Activated naive CD8-positive, alpha-beta T cell treated with anti-CD3 and anti-CD28 coated beads, Interleukin-2, amount 50 U/mL, for 24 hours (primary cell): ENCODE measurements at places on chromosomes 3 and 15.

DNA sequence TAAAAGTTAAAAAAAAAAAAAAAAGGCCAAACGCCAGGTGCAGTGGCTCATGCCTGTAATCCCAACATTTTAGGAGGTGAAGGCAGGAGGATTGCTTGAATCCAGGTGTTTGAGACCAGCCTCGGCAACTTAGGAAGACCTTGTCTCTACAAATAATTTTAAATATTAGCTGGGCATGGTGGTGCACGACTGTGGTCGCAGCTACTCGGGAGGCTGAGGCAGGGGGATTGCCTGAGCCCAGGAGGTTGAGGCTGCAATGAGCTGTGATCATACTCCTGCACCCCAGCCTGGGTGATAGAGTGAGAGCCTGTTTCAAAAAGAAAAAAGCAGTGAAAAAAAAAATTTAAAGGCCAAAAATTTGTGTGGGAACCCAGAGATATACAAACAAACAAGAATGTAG lies 2.7 kb upstream of the DLEC1 start:
- DNase-seq = no peak

DNA sequence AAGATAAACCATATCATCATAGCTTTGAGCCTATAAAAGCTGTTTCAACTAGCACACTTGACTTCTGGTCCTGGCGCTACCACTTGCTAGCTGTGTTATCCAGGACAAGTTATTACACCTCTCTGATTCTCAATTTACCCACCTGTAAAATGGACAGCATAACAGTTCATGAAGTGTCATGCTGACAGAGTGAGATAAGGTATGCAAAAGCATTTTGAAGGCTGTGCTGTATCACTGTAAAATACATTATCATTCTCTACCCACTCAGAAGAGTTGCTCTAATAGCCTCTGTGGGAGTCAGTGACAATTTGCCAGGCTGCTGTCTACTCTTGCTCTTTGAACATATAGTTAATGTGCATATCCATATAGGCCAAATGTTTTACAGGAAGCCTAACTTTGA lies 93.0 kb downstream of the SSR3 start:
- DNase-seq = no peak

GRCh38 chr15:101451846-101452245 lies 37.7 kb downstream of the PCSK6 start:
- no peak for DNase-seq

DNA sequence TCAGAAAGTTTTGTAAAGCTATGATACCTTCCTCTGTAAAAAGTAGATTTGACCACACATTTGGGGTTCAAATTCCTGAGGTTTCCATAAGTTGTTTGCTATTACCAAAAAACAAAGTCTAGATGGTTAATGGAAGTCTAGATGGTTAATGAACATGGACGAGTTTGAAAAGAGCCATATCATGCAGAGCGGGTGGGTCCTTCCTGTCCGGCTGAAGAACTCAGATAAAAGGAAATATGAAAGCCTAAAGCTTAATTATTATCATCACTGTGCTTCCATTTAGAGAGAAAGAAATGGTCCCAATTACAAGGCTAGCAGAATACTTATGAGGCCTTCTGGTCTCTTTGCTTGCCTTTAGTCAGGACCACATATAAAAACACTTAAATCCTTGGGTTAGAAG lies 132.1 kb upstream of the SATB1 start:
- DNase-seq = no peak

- no peak for DNase-seq
These were observed 1.4 kb downstream of the UACA start for GRCh38 chr15:70761931-70762468.

- no peak for DNase-seq
These were observed 464.3 kb upstream of the AGTR1 start for GRCh38 chr3:148233403-148233802.

DNA sequence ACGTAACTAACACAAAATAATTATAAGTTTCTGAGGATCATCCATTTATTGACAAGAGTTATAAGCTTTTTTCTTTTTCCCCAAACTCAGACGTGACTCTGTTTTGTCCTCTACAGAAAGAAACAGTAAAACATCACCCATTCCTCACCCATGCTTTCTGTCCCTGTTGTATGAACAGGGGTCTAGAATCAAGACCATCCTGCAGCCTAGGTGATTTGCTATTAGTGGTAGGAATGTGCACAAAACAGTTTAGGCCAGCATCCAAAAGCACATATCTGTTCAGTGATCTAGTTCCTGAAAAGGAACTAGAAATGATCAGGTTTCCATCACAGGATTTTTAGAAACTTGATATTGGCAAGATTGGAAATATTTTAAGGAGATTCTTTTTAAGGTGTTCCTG lies 527.6 kb downstream of the SOX2 start:
- no peak for DNase-seq

DNA sequence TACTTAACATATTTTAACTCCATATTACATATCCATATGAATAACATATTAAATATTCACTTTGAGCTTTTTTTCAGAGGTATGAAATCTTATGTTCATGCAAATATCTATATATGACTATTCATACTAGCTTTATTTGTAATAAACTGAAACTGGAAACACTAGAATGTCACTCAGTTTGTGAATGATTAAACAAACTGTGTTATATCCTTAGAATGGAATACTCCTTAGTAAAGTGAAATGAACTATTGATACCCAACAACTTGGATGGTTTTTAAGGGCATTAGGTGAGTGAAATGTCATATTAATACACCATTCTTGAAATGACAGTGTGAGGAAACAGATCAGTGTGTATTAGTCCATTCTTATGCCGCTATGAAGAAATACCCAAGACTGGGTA lies 45.4 kb downstream of the ARHGAP11B start:
- no peak for DNase-seq

- DNase-seq = no peak
These were observed 19.4 kb upstream of the ATP8B4 start for GRCh38 chr15:50138391-50138790.

- DNase-seq = no peak
These were observed 17.7 kb upstream of the EPHB1 start for GRCh38 chr3:134777341-134777740.

DNA sequence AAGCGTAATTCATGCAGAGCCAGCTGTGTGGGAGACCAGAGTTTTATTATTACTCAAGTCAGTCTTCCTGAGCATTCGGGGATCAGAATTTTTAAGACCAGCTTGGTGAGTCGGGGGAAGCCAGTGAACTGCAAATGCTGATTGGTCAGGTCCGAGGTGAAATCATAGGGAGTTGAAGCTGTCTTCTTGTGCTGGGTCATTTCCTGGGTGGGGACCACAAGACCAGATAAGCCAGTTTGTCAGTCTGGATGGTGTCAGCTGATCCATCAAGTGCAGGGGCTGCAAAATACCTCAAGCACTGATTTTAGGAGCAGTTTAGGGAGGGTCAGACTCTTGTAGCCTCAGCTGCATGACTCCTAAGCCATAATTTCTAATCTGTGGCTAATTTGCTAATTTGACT lies 228.1 kb upstream of the ATP10A start:
- DNase-seq = no peak

DNA sequence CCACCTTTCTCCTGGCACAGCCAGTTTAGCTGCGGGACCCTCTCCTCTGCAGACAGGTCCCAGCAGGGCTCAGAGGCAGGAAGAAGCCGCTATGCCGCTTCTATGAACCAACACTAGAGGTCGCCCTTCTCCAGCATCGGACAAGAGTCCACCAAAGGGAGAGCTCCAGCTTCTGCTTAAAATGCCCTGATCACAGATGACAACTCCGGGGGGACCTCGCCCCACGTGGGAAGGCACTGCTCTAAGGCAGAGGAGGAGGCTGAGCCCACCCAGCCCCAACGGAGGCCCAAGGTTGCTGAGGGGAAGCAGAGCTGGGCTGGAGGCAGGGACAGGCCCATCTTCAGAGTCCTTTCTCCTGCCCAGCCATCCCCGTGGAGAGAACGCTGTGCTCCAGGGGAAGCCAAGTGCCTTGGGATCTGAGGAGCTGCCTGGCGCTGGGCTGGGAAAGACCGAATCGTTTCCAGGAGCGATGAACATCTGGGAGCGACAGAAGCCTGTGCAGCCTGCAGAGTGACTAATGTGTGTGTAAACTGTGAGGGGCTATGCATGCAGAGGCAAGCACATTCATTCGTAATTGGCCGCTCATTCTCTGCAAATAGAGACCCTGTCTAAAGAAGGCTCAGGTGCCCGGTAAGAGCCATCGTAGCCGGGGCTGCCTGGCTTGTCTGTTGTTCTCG lies 43.5 kb upstream of the BDH1 start:
- peak; percentile 76 for DNase-seq

- peak; percentile 12 for DNase-seq
These were observed 19.4 kb upstream of the ADAMTS7 start for GRCh38 chr15:78830514-78831228.

GRCh38 chr3:177607589-177607988 lies 410.3 kb upstream of the TBL1XR1 start:
- no peak for DNase-seq

DNA sequence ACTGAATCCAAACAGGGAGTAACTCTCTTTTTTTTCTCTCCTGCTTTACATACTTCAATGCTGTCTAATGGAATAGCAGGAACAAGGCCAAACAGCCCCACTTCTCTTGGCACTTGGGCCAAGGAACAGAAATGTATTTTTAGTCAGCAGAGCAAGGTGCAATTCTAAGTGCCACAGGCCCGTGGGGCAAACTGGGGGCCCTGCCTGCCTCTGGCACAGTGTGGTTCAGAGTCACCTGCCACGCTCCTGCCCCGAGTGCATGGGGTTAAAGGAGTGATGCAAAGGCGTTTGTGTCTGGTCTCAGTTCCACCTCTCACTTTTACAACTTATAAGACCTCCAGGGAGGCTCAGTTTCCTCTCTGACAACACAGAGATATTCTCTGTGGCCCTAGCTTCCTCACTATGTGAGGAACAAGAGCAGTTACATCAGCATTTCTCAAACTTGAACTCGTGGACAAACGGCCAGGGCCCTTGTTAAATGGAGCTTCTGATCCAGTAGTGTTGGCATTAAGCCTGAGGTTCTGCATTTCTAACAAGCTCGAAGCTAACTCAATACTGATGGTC lies 51.3 kb downstream of the LRIG1 start:
- no peak for DNase-seq

GRCh38 chr3:189337673-189338091 lies 165.9 kb downstream of the TPRG1 start:
- DNase-seq = no peak

DNA sequence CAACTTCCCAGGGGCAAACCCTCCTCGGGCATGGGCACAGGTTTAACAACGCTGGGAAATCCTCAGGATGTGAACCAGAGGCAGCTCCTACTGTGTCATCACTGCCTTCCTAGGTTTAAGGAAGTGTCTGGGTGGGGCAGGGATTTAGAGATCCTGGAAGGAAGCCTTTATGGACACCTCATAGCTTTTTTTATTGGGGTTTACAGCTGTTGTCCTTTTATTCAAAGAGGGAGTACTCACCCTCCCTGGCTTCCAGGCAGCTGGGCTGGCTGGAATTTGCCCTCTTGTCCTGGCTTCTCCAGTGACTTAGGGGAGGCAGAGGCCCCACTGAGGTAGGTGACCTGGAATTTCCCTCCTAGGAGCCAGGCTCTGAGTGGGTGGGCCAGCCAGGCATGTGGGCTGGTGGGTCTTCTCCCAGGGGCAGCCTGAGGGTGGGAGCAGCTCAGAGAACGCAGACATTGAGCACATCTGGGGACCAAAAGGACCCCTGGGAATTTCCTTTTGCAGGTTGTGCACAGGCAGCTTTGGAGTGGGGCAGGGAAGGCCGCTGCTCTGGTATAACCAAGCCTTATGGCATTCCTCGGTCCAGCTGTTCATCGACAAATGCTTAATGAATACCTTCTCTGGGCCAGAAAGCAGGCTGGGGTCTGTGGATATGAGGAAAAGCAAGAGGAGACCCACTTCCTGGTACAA lies 13.5 kb upstream of the FAM3D start:
- no peak for DNase-seq

GRCh38 chr15:58260725-58261267 lies 122.6 kb downstream of the AQP9 start:
- DNase-seq = no peak

- no peak for DNase-seq
These were observed 66.5 kb upstream of the SKOR1 start for GRCh38 chr15:67758619-67759300.

- DNase-seq = peak; percentile 34
These were observed 1.1 kb downstream of the HES1 start for GRCh38 chr3:194137008-194137505.

DNA sequence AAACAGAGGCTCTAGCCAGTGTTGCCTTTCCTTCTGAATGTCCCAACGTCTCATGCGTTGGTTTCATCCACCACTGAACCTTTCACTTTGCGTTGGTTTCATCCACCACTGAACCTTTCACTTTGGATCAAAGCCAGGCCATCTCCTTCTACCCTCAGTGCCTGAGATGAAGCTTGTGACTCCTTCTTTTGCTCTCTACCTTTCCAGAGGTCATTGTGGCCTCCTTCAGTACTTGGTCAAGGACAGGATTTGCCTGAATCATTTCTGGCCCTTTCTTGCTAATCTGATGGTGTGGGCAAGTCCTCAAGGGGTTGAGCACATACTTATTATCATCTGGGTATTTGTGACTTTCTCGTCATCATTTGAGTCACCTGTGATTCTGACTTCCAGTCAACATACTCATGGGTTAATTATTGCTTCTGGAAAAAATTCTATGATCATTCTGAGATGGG lies 50.0 kb downstream of the SELENOT start:
- DNase-seq = no peak

GRCh38 chr15:77087213-77087612 lies 16.3 kb upstream of the TSPAN3 start:
- DNase-seq = no peak

- no peak for DNase-seq
These were observed 405.5 kb downstream of the SHQ1 start for GRCh38 chr3:72442759-72443158.

- no peak for DNase-seq
These were observed 84.3 kb downstream of the TTBK2 start for GRCh38 chr15:42836251-42836650.

DNA sequence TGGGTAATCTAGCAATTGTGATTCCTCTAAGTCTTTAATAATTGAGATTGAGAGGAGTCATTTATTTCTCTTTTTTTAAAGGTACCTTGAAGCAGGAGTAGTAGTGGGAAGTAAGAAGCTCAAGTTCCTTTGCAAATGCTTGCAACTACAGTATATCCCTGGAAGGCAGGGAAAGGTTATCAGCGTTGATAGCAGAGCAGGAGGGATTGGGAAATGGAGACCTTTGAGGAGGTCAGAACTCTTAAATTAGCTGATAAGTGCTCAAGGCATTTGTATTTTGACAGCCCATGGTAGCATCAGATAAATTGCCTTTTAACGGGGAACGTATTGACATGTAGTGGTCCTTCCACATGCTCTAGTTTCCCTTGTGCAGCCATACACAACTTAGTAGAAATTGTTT lies 47.7 kb downstream of the MEF2A start:
- no peak for DNase-seq

DNA sequence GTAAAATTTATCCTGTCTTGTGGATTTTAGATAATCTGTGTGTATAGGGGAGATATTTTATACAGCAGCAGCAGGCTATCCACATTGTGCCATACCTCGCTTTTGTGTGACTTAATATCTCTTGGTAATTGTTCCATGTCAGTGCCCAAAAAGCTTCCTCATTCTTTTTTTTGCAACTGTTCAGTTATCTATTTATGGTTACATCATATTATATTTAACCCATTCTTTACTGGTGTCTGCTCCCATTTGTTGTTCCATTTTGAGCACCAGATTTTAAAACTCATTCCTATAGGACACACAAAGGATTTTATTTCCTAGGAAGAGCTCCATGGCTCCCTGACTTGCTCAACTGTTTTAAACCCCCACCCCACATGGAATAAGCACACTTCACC lies 86.3 kb upstream of the RASGRP1 start:
- DNase-seq = no peak

GRCh38 chr3:130948929-130949328 lies 55.0 kb downstream of the ATP2C1 start:
- no peak for DNase-seq
